ENCODE measurements at places on chromosomes 6 and 20. TPM values are rescaled to one million over a fixed set of nuclear protein-coding genes. Genes with fewer than 3 reads are reported as not detected.

The LPA gene
- 4.0 TPM for total RNA-seq

The TBXT gene
- total RNA-seq = not detected

The GCNT2 gene
- total RNA-seq = 15.0 TPM

The SLC2A10 gene
- 36.6 TPM for total RNA-seq

GRCh38 chr6:8166156-8166555, 63.8 kb upstream of the EEF1E1 start:
- DNase-seq = no peak

DNA sequence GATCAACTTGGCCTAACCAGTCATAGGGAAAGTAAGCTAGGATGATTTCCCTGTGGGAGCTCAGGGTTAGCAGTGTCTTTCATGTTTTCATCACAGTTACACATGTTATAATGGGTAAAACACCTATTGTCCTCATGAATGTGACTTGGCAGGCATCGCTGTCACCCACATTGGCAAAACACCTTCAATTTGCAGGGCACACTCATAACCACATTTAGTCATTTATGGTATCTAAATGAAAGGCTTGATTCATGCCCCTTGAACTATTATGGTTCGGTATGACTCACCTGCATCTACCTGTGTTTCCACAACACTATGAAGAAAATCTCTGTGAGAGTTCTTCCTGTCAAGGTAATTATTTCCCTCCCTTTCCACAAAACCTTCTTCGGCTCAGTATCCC, 49.2 kb downstream of the FRK start:
- DNase-seq = no peak

DNA sequence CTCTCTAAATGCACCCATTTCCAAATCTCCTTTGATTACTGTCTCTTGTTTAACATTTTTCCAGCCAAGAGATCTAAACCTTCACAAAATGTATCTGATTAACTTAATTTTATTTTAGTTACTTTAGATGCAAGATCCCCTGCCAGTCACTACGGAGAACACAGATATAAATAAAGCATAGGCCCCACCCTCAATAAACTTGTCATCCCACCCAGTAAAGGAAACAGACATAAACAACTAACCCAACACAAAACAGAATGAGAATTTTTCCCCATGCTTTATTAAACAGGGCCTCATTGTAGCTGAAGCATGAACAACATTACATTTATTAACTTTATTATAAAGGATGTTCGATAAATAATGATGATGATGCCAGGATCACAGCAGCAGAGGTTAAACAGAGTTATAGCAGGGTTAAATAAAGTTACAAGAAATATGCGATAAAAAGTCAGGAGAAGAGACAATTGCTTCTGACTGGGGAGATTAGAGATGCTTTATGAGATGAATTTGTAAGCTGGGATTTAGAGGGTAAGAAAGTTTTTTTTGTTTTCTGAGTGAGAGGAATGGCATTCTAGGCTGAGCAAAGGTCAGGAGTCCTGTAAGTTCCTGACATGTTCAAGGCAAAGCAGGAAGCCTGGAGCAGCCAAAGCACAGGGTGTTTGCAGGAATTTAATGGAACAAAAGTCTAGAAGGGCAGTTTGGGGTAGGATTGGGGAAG, 41.1 kb downstream of the TFAP2A start:
- no peak for DNase-seq

DNA sequence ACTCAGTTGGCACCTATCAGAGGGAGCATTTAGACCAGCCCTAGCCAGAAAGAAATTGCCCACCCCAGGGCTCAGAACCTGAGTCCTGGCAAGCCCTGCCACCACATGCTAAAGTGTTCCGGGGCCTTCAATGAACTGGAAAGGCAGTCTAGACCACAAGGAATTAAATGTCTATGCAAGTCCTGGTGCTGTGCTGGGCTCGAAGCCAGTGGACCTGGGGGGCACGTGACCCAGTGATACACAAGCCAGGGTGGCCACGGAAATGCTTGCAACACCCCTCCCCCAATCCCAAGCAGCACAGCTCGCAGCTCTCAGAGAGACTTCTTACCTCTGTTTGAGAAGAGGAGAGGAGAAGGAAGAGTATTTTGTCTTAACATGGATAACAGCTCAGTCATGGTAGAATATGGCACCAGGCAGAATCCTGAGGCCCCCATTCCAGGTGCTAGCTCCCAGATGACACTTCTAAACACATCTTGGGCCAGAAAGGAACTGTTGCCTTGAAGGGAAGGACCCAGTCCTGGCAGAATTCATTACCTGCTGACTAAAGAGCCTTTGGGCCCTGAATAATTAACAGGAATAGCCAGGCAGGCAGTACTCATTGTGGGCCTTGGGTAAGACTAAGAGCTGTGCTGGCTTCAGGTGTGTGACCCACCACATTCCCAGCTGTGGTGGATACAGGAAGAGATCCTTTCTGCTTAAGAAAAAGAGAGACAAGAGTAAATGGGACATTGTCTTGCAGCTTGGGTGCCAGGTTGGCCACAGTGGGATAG, 111.3 kb downstream of the BTBD9 start:
- no peak for DNase-seq

DNA sequence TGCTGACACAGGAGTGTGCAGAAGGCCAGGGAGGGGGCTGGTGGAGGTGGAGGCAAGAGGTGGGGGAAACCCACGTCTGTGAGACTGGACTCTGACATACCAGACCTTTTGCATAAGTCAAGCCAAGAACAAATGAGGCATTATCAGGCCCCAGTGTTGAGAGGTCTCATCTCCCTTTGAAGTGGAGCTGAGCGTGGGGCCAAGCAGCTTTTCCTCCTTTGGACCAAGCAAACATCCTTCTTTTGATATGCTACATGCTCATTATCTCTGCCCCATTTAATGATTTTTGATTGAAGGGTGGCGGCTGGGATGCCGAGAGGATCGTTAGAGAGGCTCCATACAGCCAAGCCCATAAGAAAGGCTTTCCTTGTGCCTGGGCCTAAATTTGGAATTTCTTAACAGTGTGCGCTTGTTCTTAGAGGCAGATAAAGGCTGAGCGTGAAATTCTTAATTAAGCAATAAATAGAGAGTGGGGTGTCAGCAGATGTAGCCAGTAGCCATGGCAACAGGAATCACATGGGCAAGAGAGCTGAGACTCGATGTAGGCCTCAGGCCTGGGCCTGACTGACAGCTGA, 244.5 kb downstream of the PKHD1 start:
- DNase-seq = no peak

DNA sequence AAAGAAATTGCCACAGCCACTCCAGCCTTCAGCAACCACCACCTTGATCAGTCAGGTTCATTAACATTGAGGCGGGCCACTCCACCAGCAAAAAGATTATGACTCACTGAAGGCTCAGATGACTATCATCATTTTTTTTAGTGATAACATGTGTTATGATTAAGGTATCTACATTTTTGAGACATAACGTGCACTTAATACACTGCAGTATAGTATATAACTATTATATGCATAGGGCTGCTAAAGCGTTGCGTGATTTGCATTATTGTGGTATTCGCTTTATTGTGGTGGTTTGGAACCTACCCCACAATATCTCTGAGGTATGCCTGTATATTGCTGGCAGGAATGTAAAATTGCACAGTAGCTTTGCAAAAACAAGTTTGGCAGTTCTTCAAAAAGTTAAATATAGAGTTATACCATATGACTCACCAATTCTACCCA, 6.8 kb upstream of the RIPK1 start:
- DNase-seq = no peak

DNA sequence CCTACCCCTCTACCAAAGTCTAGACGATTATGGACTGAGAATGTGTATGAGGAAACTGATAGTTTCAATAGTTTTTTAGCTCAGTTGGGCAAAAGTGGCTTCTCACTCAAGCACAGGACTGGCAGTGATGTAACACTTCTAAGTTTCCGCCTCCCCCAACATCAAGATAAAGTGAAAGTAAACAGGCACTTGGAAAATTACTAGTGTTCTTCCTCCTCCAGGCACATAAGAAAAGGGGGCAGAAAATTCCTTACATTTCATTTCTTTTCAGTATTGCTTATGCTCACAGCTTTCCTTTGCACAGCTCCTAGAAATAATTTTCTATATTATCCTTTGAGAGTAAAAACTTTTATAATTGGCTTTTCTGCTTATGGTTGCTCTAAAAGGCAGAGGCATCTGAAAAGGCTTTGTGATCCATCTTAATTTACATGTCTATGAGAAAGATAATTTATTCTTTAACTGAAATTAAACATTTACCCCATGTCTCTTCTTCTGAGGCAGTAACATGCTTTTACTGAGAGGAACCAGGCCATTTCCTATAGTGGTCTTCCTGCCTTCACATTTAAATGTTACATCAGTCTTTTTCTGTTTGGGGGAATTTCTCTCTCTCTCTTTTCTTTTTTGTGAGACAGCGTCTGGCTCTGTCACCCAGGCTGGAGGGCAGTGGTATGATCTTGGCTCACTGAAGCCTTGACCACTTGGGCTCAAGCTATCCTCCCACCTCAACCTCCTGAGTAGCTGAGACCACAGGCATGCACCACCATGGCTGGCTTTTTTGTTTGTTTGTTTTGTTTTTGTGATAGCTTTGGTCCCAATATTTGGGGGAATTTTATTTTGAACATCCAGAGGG, 65.0 kb upstream of the EEF1A1 start:
- peak; percentile 86 for DNase-seq

- no peak for DNase-seq
Observed at GRCh38 chr6:13375360-13375878, 47.1 kb upstream of the TBC1D7 start.

- no peak for DNase-seq
Observed at GRCh38 chr6:13141387-13141786, 186.9 kb downstream of the TBC1D7 start.

DNA sequence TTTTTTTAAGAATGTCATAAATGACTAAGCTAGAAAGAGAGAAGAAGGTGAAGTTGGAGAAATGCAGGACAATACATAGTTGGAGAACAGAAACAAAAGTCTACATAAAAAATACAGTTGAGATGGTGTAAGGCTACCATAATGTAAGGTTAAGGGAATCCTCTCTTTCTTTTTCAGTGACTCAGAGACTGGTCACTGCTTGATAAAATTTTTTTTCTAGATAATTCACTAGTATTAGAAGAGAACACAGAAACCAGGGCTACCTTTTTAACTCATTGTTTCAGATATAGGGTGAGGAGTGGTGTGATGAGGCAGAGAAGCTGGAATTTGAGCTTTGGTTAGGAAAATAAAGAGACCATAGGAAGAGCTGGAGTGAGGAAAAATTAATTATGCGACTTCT, 18.2 kb upstream of the EDN1 start:
- DNase-seq = no peak

- DNase-seq = no peak
Observed at GRCh38 chr6:30862156-30862875, 22.0 kb upstream of the DDR1 start.

DNA sequence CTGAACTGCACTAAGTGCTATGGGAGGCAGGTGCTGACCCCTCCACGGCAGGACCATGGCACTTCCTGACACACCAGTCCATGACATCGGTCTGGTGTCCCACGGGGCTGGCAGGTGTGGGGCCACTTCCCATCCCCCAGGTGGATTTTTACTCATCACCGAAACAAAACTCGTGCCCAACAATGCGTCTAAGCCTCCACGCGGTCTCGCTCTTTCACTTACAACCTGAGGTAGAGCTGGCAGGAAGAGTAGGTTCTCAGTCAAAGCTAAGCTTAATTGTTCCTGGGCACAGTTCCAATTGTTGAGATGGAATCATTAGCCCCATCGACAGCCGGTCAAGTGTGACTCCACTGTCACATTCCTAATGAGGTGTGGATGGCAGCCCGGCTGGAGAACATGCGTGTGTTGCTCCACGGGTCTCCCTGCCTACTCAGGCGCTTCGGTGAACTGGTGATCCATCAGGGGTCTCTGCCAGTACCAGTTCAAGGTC, 125.7 kb downstream of the SLC23A2 start:
- DNase-seq = no peak

- no peak for DNase-seq
Observed at GRCh38 chr20:56748476-56749377, 119.6 kb downstream of the TFAP2C start.

DNA sequence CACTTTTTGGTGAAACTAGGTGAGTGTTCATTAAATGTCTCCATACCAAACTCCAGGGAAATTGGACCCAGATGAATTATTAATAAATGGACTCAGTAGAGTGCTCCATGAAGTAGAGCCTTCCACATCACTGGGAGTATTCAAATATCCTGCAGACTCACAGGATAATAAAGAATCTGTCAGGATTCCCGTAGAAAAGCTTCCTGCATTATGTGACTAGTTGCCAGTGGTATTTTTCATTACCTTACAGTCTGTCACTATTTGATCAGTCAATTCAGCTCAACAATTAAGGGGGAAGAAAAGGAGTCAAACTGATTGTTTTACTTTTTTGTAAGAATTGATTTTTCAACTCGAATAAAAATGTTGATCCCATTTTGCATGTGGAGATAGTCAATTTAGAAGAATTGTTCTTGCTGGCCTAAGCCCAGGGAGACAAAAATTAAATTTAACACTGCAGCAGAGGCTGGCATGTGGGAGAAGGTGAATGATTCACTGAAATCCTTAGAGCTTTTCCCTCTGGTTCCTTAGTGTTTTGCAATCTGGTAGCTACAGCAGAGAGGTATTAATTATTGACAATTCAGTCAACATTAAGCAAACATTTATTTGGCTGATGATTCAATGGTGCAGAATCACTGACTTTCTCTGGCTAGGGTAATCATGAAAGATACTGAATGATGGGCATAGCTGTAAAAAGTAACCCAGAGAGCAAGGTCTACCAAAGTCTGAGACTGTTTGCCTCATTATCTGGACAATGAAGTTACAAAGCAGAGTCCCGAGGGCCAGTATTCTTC, 442.4 kb downstream of the CD83 start:
- DNase-seq = no peak

DNA sequence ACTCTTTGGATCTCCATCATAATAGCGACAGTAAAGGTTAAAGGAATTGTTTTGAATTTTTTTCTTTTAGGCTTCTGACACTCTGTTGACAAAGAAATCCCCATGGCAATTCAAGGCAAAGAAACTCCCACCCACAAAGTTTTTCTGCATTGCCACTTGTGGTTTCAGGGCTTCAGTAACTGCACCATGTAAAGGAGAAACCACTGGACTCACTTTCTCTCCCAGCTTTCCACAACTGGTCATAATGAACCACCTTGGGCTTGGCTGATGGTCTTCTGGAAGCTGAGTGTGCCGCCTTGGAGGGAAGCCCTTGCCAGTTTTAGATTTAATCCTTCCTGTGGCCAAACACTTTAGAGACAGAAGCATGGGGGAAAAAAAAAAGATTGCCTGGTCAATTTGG, 163.1 kb downstream of the ISM1 start:
- no peak for DNase-seq

DNA sequence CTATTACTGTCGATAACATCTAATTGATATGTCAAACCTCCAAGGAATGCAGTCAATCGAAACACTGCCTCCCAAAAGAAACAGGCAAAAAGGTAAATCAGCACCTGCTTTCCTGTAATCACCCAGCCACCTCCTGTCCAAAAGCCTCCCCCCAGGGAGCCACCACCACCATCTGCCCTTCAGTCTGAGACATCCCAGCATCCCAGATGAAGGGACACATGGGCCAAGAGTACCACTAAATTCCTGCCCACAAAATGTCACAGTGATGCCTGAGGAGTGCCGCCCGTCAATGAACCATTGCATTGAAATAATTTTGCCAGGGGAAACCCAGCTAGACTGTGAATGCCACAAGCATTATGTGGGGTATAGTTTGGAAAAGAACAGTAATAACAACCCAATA, 401.7 kb downstream of the ZFAND3 start:
- DNase-seq = no peak
